ENCODE measurements at places on chromosomes 5 and 9.
A peak's percentile ranks its signal among the peaks of the same experiment; 100 is the strongest.

GRCh38 chr9:13027879-13028278 is 251.6 kb downstream of the MPDZ start:
- no peak for DNase-seq

DNA sequence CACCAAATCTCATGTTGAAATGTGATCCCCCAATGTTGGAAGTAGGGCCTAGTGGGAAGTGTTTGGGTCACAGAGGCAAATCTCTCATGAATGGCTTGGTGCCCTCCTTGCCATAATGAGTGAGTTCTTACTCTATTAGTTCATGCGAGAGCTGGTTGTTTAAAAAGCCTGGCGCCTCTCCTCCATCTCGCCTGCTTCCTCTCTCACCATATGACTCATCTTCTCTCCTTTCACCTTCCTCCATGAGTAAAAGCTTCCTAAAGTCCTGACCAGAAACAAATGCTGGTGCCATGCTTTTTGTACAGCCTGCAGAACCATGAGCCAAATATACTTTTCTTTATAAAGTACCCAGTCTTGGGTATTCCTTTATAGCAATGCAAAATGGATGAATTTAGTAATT is 20.9 kb upstream of the ARHGAP26 start:
- no peak for DNase-seq

- DNase-seq = no peak
Measured at GRCh38 chr5:92640340-92640739, 940.7 kb downstream of the NR2F1-AS1 start.

DNA sequence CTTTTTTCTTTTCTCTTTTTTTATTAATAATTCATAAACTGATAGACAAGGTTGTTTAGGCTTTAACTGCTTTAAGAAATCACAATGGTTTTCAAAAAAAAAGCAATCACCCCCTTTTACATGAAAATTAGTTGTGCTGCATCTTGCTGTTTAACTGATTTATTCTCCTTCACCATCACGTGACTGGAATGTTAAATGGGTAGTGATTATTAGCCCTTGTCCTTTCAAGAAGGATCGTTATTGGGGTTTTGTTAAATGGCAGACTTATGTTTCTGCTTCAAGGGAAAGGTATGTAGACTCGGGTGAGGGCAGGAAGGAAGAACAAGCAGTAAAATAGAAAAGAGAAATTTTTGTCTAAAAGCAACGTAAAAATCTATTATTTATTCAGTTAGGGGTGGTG is 175.6 kb upstream of the TLE4 start:
- DNase-seq = no peak

DNA sequence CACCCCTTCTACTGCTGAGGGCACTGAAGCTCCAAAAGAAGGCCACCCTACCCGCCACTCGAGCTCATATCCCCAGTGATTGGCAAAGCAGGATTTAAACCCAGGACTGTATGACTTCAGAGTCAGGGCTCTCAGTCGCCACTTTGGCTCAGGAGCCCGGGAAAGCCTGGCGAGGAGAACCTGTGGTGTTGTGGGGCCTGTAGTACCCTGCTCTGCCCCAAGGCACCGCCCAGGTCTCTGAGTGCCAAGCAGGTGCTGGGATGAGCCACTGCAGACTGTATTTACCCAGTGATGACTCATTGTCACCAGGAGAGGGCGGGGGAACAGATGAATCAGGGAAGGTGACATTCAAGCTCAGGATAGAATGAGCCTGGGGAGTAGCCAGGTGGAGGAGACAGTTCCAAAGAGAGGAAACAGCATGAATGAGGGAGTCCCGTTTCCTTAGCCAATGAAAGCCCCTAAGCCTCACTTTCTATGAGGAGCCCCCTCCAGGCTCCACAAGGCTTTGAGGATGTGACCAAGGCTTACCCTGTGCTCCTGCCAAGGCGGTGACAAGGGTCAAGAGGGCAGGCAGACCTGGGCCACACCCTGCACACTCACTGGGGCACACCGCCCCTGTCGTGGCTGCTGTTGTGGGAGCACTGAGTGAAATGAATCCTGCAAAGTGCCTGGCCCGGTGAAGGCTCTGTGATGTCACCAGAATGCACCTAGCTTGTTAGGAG is 17.8 kb upstream of the DPM2 start:
- peak; percentile 73 for DNase-seq

- DNase-seq = no peak
Measured at GRCh38 chr5:126849101-126849678, 72.3 kb downstream of the LMNB1 start.

Measured in hypothalamus (tissue), 51 donors.